ENCODE measurements at places on chromosomes 4 and X.

- DNase-seq = no peak
These were observed 268.7 kb upstream of the GK2 start for GRCh38 chr4:79676705-79677104.

GRCh38 chr4:171532968-171533367 is 280.2 kb upstream of the GALNTL6 start:
- DNase-seq = no peak

GRCh38 chrX:137651647-137652046 is 85.7 kb downstream of the ZIC3 start:
- no peak for DNase-seq

GRCh38 chrX:155968791-155969190 is 28.7 kb upstream of the IL9R start:
- DNase-seq = no peak

DNA sequence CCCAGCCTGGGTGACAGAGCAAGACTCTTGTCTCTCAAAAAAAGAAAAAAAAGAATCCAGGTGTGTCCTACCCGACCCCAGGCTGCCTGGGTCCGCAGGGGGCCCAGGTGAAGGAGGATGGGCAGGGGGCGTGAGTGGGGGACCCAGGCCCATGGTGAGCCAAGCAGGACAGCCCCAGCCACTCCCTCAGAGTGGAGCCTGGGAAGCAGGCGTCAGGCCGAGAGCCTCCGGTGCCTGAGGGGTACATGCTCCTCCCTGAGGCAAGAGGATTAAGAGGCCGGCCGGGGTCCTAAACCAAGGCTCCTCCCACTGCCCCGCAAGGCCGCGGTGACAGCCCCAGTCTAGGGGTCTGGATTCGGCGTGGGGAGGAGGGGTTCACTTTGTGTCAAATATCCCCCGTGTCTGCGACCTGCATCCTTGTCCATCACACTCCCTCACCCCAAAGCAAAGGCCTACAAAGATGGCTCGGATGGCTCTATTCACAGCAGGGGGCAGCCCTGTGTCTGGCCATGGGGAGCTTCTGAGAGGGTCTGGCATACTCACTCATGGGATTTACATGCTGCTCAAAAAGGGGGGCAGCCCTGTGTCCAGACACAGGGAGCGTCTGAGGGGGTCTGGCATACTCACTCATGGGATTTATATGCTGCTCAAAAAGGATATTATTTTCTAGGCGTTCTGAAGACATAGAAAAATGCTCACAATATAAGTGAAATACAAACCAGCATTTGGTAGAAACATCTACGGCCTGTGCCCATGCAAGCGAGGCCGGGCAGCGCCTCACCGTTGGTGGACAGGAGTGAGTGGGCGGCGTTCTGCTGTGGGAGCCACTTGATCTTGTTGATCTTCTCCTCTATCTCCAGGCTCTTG is 94.6 kb downstream of the PPP2R2C start:
- no peak for DNase-seq

DNA sequence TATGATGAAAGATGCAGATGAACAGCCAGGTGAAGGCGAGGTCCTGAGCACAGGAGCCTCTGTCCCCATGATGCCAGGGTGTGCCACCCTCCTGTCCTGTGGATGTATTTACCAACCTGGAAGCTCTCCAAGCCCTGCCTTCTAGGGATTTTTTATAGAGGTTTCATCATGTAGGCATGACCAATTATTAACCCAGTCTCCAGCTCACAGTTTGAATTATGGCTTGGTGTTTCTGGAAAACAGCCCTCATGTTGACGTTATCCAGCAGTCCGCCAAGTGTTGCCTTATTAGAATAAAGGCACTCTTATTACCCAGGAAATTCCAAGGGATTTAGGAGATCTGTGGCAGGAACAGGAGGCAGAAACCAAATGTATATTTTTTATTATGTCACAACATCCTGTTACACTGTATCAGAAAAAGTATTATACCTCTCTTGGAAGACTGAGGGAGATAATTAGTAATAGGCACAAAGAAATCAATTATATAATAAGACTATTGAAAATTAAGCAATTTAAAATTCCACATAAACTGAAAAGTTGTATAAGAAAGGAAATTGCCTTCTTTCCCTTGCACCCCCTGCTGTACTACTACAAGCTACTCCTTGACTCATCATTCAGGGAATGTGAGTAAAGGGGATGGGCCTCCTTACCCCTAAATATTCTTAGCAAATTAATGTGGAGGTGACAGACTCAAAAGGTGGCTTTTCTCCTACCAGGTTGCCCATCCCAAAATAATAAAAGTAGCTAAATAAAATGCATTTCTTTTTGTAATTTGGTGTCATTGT is 129.6 kb downstream of the ZNF330 start:
- DNase-seq = no peak

DNA sequence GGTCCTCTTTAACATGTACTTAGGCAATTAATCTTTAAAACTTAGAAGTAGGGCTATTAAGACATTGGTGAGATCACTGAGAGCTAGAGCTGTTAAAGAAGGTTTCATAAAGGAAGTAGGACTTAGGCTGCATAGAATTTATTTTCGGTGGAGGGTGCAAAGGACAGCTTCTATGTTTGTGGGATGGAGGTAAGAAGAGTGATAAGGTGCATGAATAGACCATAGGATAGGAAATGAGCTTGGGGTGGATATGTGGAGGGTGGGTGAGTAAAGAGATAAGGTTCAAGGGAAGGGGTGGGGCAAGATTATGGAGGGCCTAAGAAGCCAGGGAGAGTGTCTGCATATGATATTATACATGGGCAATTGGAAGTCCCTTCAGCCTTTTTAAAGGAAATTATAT is 15.9 kb downstream of the RTL9 start:
- no peak for DNase-seq

Measured in D721Med (cell line).